ENCODE measurements at places on chromosomes 3 and 15.

GRCh38 chr3:57078344-57078634 is 17.8 kb downstream of the SPATA12 start:
- no peak for DNase-seq

GRCh38 chr15:57932348-57932747 is 133.2 kb downstream of the ALDH1A2 start:
- DNase-seq, result no peak

- no peak for DNase-seq
These were observed 329.6 kb downstream of the UACA start for GRCh38 chr15:70433586-70434324.

DNA sequence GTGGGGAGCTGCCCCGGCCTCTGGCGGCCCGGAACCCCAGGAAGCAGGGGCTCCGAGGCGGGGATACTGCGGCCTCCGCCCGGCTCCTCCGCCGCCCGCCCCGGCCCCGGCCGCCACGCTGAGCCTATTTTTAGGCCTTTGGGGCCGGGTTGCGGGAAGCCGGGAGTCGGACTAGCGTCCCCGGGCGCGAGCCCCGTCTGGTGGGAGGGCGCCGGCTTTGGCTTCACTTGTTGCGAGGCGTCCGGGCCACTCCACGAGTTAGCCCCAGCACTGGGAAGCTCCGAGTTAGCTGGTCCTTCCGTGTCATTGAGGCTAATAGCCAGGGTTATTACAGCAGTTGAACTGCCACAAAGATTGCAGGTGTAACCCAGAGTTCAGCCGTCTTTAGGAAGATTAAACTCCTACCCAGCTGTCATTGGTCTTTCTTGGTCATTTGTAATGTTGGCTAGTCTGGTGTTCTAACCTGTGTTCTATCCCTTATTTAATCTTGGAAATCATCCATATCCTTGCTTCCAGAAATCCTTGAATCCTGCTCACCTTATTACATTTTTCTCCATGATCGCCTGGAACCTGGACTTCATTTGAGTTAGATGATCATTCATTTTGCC is 791 bp downstream of the GYG1 start:
- DNase-seq, result peak; percentile 49

DNA sequence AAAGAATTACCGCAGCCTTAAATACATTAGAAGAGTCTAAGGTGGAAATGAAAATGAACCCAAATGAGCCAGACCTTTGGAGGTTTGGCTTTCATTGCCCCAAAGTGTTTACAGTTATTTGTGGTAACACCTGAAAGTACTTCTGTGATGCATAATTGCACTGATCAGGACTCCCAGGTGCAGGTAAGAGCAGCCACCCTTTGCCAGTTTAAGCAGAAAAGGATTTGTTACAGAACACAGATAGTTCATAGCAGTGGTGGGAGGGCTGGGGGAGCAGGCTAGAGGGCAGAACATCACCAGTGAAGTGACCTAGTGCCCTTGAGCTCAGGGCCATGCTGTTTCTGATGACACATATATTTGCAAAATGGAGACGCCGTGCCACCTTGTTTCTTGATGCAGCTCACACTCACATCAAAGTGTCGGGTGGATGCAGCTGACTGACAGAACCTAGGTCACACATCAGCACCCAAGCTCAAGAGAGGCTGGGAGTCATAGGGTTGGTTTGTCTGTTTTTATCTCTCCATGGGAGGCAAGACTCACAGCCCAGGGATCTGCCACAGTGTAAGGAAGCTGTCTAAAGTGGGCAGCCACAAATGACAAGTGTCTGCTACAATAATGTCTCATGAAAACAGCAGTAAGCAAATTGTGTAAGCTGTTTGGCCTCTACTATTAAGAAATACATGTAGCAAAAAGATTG is 49.1 kb downstream of the NEK11 start:
- no peak for DNase-seq

DNA sequence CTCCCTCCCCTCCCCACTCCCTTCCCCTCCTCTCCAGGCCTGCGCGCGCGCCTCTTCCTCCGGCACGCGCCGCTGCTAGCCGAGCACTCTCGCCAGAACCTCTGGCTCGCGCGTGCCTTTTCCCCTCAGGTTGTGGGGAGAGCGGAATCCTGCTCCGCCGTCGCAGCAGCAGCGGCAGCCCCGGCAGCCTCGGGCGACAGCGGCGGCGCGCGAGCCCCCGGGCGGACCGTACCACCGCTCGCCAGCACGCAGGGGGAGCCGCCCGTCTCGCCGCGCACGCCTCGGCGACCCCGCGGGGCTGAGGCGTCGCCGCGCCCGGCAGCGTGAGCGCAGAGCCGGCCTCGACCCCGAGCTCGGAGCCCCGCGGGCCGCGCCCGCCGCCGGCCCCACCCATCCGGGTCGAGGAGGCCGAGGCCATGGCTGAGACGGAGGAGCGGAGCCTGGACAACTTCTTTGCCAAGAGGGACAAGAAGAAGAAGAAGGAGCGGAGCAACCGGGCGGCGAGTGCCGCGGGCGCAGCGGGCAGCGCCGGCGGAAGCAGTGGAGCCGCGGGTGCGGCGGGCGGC is at the start of gene CDV3:
TSS of gene CDV3 (plus strand) at position 58 of the 566 bp plus-strand sequence. CDS start at position 417, 359 bp downstream.
- DNase-seq, result no peak

Measured in SJSA1 (cell line).